ENCODE measurements at places on chromosomes 3 and 15.

- DNase-seq: no peak
Observed at GRCh38 chr15:51737522-51738305, at the start of gene LYSMD2. LYSMD2 (minus strand) TSS chr15:51737655; CDS start chr15:51737622, 33 bp downstream.

DNA sequence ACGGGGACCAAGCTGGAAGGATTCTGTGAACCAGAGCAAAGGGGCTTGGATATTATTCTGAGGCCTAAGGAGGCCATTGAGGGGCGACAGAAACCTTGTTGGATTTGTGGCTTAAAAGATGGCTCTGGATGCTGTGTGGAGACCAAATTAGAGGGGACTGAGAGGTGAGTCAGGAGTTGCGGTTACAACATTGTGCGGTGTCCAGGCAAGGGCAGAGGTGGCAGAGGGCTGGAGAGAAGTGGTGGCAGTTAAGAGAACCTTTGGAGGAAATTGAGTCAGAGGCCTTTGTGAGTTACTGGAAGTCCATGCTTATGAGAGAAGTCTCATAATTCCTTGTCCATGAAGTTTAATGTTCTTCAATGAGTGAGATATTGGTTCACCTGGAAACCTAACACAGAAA, 143.2 kb downstream of the FAM43A start:
- no peak for DNase-seq

DNA sequence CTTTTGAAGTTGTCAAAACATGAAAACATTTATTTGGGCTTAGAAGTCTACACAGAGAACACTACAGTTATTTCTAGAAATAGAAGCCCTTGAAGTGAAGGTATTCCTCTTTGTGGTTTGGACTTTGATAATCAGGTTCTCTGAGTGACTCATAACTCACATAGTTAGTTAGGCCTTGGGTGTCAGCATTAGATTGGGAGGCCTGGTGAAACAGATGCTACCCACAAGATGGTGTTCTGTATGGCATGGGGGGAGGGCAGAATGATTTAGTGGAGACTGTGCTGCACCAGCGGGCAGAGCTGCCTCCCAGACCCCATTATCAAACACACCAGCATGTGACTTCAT, 108.9 kb upstream of the ETV5 start:
- no peak for DNase-seq

GRCh38 chr3:36777424-36778218, 13.3 kb upstream of the DCLK3 start:
- DNase-seq: no peak

GRCh38 chr15:96354731-96355567, 24.4 kb downstream of the NR2F2 start:
- no peak for DNase-seq

DNA sequence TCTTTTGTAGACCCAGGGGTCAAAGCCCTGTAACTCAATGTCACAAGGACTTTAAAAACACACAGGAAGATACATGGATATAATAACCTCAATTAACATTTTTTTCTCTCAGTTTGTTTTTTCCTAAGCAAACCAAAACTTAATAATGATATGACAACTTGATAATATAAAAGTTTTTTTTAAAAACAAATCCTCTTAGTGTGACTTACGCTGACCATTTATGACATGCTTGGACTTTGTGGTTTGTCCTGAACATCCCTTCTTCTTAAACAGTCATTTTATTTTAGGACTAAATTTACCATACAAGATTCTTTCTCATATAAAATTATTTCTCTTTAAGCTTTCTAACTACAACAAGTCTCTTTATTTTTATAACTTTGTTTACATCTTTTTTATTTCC, 25.4 kb upstream of the FAM3D start:
- peak; percentile 50 for DNase-seq

GRCh38 chr15:78393137-78393536, 44.9 kb upstream of the IREB2 start:
- no peak for DNase-seq

GRCh38 chr15:25392806-25393205, 46.0 kb downstream of the UBE3A start:
- DNase-seq: no peak

DNA sequence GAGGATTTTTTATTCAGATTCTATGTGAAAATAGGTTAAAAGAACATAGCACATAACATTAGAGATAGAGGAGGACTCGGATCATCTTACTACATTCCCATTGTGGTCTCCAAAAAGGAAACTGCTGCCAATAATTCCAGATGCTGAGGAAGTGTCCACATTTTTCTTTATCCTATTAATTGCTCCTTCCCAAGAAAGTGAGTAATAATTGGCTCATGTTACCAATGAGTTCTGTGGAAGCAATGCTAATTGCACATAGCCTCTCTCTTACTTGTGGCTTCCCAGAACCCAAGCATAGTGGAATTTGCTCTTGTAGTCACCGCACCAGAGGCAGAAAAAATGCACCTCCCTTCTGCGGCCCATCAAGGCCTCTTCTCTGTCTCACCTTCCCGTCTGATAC, 208.4 kb downstream of the PLOD2 start:
- no peak for DNase-seq

DNA sequence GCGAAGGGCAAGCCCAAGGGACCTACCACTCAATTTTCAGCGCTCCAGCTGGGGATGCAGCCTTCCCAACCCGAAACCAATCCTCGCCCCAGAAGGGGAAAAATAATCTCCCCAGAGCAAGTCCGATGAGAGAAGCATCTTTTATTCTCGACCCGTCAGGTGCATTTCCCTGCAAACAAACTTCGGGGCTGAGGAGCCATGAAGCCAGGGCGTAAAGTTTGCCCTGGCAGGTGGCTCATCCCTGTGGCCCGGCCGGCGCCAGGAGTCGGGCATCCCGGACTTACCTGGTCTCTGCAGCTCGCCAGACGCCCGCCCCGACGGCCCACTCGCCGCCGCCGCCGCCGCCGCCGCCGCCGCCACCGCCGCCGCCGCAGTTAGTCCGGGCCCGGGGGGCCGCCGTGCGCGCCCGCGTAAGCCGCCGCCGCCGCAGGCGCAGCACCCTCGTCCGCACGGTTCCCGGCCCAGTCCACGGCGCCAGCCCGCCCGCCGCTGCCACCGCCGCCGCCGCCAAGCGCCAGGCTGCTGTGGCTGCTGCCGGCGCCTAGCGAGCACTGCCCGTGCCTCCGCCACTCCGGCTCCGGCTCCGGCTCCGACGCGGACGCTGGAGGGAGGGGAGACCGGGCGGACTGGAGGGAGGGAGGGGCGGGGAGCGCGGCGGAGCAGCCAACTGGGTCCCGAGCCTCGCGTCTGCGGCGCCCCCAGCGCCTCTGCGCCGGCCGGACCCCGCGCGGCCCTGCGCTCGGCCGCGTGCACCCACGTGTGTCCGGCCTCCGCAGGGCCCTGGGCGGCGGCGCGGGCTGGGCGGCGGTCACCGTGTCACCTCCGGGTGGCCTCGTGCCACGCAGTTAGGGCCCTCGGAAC, at the start of gene CNTN3:
Gene CNTN3, minus strand, starts transcription at position 553 of the 861 bp plus-strand sequence. CDS start 93,547 bp downstream, outside the sequence.
- peak; percentile 23 for DNase-seq

GRCh38 chr15:69857686-69858391, 239.9 kb downstream of the TLE3 start:
- no peak for DNase-seq

DNA sequence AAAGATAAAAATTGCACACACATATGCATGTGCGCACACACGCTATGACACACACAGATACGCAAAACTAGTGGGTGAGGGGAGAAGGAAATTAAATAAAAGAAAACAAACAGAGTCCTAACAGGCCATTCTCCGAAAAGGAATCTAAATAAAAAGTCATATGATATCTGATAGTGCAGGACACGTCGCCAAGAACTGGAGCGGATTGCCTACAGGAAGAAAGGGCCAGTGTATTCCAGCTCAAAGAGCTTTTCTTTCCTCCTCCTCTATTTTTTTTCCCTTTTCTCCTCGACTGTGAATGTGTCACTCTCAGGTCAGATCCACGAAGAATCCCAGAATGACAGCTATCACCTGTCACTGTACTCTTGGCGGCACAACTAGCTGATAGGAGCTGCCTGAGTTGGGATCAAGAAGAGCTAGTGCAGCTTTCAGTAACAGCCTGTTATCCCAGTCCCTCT, 157.8 kb downstream of the TIGIT start:
- DNase-seq: no peak

DNA sequence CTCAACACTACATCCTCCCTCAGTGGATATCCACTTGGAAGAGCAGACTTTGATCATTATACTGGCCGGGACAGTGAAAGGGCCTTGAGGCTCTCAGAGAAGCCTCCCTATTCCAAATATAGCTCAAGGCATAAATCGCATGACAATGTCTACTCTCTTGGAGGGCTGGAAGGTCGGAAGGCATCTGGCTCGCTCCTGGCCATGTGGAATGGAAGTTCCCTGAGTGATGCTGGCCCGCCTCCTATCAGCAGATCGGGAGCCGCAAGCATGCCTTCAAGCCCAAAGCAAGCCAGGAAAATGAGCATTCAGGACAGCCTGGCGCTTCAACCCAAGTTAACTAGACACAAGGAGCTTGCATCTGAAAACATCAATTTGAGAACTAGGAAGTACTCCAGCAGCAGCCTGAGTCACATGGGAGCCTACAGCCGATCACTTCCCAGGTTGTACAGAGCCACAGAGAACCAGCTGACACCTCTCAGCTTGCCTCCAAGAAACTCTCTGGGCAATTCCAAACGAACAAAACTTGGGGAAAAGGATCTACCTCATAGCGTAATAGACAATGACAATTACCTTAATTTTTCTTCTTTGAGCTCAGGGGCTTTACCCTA, 25.4 kb downstream of the PHLDB2 start:
- DNase-seq: no peak

DNA sequence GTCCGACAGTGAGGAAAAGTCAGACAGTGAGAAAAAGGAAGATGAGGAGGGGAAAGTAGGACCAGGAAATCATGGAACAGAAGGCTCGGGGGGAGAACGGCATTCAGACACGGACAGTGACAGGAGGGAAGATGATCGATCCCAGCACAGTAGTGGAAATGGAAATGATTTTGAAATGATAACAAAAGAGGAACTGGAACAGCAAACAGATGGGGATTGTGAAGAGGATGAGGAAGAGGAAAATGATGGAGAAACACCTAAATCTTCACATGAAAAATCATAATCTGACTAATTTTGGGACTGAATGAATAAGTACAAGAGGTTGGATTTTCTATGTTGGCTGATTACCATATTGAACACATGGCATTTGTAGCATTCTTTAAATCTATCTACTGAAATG, 26.2 kb downstream of the SEC62 start:
- DNase-seq: no peak

- peak; percentile 44 for DNase-seq
Observed at GRCh38 chr3:42179110-42179725, 86.8 kb downstream of the CCK start.

- no peak for DNase-seq
Observed at GRCh38 chr15:90840157-90840855, 28.1 kb upstream of the FURIN start.

DNA sequence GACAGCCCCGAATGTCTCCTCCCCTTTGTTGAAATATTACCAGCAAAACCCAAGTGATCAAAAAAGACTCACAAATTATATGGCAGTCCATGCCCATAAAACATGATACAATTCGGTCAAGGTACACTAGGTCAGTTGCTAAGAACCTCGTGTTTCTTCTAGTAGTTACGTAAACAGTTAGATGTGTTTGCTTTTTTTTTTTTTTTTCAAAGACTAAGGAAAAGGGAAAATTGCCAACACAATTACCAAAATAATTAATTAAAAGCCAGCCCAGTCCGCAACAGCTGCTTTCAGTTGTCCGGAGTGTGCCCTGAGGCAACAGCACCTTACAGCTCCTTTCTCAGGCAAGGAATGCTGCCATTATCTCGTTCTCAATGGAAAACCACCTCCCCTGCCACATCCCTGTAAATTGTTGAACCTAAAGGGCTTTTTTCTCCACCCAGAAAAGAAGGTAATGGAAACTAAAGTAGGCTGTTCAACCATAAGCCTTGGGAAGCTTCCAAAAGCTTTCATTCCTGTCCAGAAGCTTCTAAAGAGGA, 129.2 kb upstream of the TSC22D2 start:
- peak; percentile 55 for DNase-seq

DNA sequence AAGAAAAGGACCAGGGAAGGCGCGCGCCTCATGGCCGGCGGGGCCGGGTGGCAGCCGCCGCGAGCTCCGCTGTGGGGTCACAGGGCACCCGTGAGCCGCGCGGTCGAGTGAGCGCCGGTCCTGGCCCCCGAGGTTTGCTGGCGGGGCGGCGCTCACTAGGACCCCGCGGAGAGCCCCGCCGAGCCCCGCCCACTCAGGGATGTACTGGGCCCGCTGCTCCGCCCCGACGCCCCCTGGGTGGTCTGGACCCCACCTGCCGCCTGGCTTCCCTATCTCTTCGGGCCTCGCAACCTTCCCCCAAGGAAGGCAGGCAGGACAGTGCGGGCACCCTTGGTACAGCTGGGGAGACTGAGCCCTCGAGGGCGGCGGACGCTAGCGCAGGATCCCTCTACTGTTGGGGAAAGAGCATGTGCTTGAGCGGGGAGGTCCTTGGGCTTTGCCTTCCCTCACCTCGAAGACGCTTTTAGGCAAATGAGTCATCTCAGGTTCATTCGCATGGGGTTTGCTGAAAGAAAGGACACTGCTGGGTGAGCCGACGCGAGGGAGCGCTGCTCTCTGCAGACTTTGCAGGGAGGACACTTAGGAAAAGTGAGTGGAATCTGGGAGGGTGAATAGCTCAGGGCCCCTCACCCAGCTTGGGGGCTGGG, at the start of gene CHRNB4:
Gene CHRNB4, minus strand, starts transcription at position 109 of the 647 bp plus-strand sequence. Its CDS starts 77 bp downstream, at position 32.
- peak; percentile 87 for DNase-seq

All from NT2/D1 (cell line).